Kidney epithelial cell (primary cell): ENCODE measurements at places on chromosomes 11 and 22.

GRCh38 chr11:128929991-128930390 lies 12.7 kb downstream of the TP53AIP1 start:
- DNase-seq, result no peak

- DNase-seq, result no peak
Observed at GRCh38 chr11:93082900-93083299, 113.4 kb downstream of the MTNR1B start.

- no peak for DNase-seq
Observed at GRCh38 chr22:24871611-24872205, 65.7 kb downstream of the SGSM1 start.

DNA sequence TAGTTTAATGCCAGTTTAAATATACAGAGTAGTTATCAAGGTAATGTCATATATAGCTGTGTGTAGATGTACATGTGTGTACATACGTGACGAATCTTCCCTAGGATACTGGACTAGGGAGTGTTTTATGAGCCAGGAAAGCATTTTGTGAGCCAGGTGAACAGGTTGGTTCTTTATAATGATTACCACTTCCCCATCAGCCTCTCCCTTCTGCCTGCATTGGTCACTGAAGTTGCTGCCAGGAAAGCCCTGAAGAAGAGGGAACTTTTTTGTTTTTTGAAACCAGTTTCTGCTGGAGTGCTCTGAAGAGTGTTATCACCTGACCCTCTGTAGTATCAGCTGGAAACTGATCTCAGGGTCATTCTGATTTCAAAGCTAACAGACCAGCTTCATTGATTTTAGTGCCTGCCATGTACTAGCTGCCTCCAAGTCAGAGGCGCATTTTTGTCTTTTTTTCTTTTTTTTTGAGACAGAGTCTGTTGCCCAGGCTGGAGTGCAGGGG lies 14.2 kb upstream of the ST14 start:
- no peak for DNase-seq

DNA sequence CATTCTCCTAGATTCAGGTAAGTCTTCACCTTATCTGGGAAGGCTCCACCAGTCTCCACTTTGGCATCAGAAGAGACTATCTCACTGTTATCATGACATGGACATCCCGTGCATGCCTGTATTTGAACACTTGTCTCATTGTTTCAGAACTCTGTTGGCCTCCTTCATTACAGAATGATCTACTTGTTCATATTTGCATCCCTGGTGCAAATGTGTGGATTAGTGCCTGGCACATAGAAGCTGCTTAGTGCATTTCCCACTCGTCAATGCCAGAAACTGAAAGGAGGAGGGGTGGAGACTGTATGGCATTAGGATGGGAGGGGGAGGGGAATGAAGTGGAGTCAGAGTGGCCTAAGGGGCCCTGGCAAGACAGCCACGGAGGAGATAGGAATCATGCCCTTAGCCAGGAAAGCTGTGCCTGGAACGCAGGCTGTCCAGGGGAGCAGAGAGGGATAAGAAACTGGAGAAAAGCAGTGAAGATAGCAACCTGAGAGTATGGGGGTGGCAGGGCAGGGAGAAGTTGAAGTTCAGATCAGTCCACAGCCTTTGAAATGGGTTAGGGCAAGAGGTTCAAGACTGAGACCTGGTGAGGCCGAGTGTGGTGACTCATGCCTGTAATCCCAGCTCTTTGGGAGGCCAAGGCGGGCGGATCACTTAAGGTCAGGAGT lies 53.8 kb upstream of the CAPRIN1 start:
- no peak for DNase-seq

DNA sequence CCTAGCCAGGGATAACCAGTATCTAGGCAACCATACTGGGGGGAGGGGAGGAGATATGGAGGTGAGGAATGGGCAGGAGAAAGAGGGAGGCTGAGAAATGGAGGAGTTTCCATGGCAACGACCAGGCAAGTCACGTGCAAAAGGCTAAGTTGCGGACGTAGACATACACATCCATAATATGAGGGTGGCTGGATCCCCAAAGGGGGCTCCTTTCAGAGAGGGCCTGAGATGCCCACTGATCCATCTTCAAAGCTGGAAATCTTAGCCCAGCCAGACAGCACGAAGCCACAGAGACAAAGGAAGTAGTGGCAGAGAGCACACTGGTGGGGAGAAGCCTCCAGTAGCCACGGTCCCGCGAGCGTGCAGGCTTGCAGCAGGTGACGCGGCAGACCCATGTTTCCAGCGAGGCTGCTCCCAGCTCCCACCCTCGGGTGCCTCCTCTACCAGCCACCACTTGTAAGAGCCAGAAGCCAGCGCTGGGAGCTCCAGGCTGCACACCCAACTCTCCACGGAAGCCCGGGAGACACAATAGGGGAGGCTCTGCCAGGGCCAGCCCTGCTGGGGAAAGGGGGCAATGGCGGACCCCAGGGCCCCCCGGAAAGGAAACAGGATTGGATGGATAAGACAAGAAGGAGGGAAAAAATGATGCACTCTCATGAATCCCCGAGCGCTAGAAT lies 938 bp downstream of the FXYD6 start:
- no peak for DNase-seq

DNA sequence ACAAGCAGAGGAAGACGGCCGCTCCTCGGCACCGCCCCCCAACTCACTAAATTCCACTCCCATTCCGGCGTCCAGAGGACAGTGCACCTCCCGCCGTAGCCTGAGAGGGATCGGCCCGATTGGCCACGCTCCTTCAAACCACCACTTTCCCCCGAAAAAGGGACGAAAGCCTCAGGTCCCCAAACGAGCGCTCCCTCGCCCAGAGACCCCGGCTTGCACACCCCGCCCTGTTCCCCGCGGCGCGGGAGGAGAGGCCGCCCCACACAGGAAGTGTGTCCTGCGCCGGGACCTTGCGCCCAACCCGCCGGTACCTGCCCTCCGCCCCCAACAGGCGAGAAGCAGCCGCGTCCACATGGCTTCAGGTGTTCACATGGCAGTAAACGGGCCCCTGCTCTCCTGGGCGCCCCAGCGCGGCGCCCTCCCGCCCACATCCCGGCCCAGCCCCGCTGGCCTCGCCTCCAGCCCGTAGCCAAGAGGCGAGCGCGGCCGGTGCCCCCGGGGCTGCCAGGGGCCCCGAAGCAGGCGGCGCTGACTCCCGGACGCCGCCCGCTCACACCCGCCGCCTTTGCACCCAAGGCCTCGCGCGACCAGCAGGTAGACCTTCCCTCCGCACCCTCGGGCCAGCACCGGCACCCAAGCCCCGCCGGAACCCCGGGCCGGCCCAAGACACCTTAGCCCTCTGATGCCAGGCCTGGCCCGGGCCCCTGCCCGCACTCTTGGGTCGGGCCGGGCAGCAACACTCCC lies 849 bp downstream of the TCF20 start:
- no peak for DNase-seq

GRCh38 chr11:111460340-111460739 lies 51.8 kb downstream of the BTG4 start:
- no peak for DNase-seq

DNA sequence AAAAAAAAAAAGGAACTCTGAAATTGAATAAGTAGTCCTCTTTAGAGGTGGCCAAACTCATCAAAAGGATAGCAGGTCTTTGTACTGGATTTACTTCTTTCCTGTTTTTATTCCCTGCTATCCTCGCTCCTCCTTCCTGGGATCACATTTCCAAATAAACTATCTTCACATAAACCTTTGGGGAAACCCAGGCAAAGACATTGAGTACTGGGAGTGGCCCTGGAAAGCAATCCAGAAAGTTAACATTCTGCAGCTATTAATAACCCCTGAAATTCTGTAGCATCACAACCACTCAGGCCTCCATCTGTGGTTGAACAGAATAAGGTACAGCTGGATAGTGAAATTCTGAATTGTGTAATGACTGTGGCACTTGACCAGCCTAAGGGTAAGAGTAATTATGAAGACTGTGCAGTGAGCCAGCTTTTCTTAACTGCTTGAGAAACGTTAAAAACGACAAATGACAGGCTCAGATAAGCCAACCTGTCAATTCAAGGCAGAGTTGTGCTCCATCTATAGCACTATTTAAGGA lies 58.8 kb downstream of the ISX start:
- DNase-seq, result no peak

- no peak for DNase-seq
Observed at GRCh38 chr22:38257181-38257580, 15.6 kb downstream of the TMEM184B start.

DNA sequence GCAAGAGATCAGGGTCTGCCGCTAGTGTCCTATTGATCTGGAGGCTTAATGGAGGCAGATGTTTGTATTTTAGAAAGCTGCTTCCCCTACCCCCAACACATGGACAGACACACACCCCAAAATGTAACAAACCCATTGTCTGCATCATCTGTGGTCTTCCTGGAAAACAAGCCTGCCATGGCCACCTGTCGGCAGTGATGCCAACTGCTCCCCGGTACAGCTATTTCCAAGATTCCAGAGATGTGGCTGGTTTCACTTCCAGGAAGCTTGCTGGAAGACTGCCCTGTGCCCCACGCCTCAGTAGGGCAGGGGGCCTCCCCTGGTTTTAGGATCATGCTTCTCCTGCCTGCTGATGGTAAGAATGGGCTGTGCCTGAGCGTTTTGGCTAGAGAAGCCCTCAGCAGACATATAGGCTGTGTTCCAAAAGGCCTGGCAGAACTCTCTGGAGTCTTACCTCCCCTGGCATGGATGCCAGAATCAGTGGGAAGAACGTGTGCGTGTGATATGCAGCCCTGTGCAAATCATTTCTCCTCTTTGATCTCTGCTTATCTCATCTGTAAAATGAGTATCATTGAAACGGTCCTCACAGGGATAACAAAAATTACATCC lies 108.6 kb downstream of the FBXO7 start:
- DNase-seq, result no peak

DNA sequence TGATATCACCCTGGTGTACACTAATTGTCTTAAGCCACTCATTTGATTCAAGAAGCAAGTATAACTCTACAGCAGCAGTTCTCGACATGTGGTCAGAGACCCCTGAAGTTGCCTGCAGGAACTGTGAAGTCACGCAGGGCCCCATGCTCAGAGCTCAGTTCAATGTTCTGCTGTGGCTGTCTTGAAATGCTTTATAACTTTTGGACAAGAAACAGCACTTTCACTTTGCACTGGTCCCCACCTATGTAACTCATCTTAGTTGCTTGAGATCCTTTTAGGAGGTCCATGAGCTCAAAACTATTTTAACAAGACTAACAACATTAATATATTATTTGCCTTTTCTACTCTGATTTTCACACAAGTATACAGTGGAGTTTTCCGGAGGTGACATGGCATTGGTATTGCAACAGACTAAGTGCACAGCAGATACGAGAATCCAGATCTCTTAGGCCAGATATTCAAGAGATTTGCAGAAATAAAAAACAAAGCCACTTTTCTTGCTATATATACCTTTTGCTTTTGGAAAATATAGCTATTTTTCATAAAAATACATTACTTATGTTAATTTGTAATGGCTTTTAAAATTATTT lies 64.8 kb downstream of the PRR5L start:
- no peak for DNase-seq

DNA sequence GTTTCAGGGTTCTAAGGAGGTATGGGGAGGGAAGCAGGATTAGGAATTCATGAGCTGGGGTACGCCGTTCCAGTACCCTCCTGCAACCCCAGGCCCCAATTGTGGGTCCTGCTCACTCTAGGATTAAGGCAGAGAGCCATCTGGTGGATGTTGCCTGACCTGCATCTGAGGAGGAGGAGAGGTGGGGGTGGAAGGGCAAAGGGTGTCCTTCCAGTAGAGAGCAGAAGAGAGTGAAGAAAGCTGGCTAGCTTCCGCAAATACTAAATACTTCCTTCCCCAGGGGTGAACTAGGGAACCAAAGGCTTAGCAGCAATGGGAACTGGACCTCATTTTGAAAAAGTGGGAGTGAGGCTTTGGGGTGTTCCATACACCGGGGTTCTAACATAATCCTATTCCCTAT lies 10.6 kb downstream of the LRRC51 start:
- DNase-seq, result no peak

DNA sequence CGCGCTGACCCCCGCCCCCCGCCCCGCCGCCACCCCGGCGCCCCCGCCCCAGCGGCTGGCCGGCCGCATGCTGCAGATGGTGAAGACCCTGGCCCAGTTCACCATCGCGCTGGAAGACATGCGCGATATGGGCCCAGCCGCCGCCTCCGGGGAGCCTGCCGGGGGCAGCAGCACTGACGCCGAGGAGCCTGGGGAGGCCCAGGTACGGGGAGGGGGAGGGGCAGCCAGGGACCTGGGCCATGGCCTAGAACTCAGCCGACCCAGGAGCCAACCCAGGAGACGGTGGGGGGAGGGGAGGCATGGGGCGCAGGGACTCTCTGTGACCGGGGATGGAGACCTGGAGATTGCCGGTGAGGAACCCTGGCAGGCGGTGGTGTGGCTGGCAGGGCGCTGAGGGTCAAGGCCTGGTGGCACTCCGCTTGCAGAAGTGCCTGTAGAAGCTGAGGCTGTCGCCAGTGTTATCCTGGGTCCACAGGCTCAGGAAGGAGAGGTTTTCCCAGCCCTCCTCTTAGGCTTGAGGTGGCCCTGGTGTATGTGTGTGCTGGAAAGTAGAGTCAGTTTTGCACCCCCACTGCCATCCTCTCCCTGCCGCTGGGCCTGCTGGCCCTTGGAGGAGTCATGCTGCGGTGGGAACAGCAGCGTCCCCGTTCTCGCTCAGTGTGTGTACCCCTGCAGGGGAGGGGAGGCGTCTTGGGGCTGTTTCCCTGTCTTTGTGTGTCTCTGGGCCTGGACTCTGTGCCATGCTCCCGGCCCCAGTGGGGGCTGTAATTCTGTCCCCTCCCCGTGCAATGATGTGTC lies 32.9 kb upstream of the RELT start:
- DNase-seq, result no peak

DNA sequence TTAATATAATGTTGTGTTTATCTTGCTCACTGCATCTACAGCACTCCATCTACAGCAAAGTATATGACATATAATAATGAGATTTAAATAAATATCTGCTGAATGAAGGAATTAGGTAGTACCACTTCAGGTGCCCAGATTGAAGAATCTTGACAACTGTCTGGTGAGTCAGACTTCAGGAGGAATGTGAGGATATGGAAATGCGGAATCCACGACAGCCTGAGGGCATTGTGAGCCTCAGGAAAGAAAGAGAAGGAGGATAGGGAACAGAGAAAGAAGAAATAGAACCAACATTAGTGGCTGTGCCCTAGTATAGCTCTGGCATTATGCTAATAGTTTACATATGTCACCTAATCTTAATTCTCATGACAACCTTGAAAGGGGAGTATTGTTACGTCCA lies 304.4 kb downstream of the AASDHPPT start:
- DNase-seq, result no peak

- DNase-seq, result no peak
Observed at GRCh38 chr22:40594346-40594745, 42.2 kb downstream of the MRTFA start.

GRCh38 chr11:64558869-64559268 lies 32.2 kb upstream of the SLC22A12 start:
- DNase-seq, result no peak
